ENCODE measurements at places on chromosomes 12 and 14.

- no peak for DNase-seq
Observed at GRCh38 chr12:63440048-63440447, 228.2 kb downstream of the DPY19L2 start.

- no peak for DNase-seq
Observed at GRCh38 chr12:11958221-11959091, 112.3 kb upstream of the BCL2L14 start.

GRCh38 chr12:82652071-82652470 lies 34.6 kb upstream of the TMTC2 start:
- DNase-seq, result no peak

- DNase-seq, result no peak
Observed at GRCh38 chr12:4041187-4041885, 168.1 kb upstream of the PARP11 start.

DNA sequence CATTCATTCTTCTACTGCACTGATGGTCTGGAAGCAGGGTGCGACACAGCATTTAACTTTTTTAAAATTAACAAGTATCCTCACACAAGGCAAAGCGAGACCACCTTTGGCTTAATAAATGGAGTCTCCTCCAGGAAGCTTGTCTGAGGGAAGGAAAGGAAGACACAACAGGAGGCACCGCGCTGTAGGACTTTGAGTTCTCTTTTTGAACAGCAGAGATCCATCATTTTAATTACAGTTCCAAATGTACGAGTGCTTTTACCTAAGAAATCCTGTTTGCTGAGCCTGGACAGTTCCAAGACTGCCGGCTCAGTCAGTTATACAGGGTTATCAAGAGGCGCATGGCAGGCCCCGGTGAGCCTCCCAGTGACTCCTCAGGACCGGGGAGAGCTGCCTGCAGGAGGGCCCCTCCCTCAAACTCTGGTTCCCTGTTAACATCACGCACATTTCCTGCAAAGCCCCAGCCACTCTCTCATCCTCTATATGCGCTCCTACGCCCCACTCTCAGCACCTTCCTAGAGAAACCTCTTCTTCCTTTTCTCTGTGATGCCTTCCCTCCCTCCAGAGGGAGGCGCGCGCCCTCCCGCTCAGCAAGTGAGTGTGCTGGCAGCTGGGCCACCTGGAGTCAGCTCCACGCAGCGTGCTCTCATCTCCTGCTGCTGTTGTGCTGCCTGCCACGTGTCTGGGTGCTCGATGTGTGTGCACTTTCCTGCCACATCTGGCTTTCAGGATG lies 46.1 kb downstream of the STX2 start:
- peak; percentile 52 for DNase-seq

GRCh38 chr14:23365036-23365731 lies at the start of gene EFS:
EFS (minus strand) TSS chr14:23365172; CDS start chr14:23365025, 147 bp downstream.
- no peak for DNase-seq

DNA sequence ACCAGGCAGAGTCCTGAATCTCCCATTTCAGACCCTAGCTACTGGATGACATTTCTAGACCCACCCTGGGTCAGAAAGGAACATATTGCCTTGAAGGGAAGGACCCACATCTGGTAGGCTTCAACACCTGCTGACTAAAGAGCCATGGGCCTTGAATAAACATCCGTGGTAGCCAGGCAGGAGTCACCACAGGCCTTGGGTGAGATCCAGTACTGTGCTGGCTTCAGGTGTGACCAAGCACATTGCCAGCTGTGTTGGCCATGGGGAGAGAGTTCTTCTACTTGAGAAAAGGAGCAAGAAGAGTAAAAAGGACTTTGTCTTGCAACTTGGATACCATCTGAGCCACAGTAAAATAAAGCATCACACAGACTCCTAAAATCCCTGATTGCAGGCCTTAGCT lies 332.6 kb downstream of the SLC16A7 start:
- no peak for DNase-seq

- DNase-seq, result no peak
Observed at GRCh38 chr12:22821985-22822384, 197.0 kb downstream of the ETNK1 start.

DNA sequence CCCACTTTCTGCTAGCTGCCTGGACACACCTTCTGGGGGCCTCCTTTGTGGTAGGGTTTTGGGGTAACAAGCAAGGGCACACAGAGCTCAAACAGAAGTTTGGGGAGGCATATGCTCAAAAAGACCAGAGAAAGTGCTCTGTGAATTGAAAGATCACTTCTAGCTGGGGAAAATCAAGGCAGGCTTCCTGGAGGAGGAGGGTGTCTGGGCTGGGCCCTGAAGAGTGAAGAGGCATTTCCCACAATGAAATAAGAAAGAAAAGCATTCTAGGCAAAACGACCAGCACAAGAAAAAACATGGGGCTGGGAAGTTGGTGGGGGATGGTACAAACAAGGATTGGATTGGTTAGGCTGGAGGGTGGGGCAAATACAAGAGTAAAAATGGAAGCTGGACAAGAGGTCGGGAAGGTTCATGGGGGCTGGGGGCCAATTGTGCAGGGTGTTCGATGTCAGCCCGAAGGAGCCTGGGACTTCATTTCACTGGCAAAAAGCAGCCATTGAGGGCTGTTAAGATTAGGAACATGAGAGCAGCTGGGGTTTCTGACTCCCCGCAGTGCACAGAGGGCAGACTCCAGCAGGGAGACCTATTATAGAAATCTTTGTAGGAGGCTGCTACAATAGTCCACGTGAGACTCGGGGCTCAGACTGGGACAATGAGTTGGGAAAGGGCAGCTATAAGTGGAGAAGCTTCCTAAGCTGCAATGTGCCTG lies 51.5 kb upstream of the CMKLR1 start:
- DNase-seq, result peak; percentile 75

DNA sequence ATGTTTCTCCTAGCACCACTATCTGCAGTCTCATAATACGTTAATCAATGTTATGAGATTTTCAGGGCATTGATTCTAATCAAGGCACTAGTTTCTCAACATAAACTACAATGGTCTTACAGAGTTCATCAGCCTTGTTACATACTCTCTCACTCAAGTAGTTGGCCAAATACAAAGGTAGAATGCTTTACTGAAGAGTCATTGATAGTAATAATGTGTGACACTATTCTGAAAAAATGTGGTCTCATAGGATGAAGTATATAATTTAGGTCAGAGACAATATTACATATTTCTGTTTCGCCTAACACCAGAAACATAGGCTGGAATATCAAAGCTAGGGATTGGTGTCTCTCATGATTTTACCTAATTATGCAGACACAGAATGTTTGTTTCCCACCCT lies 35.2 kb upstream of the MDGA2 start:
- no peak for DNase-seq

DNA sequence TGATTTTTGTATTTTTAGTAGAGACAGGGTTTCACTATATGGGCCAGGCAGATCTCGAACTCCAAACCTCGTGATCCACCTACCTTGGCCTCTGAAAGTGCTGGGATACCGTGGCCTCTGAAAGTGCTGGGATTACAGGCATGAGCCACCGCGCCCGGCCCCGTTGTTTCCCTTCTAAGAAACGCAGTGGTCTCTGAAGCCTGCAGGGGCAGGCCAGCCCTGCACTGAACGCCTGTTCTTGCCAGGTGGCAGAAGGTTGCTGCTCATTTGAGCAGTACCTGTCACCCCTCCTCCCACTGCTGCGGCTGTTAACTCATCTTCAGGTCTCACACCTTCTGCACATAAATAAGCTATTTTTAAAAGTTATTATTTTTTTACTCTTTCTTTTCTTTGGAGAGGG lies 24.3 kb downstream of the GPRC5A start:
- DNase-seq, result no peak

DNA sequence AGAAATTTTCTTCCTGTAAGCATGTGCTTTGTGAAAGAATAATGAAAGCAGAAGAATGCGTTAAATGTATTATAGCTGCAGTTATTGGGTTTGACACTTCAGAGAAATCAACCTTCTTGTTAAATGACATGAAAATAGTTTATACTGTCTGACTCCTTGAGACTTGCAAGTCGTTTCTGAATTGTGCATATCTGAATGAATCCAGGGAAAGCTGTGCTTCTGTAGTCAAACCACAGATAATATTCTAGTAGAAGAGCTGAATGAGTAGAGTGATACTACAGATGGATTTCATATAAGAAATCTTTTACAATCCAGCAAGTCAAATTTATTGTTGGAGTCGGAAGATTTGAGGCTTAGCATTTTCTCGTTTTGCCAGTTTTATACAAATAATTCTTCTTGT lies 343.3 kb downstream of the RAD51B start:
- DNase-seq, result no peak

GRCh38 chr12:11673666-11674461 lies 24.4 kb downstream of the ETV6 start:
- DNase-seq, result no peak

DNA sequence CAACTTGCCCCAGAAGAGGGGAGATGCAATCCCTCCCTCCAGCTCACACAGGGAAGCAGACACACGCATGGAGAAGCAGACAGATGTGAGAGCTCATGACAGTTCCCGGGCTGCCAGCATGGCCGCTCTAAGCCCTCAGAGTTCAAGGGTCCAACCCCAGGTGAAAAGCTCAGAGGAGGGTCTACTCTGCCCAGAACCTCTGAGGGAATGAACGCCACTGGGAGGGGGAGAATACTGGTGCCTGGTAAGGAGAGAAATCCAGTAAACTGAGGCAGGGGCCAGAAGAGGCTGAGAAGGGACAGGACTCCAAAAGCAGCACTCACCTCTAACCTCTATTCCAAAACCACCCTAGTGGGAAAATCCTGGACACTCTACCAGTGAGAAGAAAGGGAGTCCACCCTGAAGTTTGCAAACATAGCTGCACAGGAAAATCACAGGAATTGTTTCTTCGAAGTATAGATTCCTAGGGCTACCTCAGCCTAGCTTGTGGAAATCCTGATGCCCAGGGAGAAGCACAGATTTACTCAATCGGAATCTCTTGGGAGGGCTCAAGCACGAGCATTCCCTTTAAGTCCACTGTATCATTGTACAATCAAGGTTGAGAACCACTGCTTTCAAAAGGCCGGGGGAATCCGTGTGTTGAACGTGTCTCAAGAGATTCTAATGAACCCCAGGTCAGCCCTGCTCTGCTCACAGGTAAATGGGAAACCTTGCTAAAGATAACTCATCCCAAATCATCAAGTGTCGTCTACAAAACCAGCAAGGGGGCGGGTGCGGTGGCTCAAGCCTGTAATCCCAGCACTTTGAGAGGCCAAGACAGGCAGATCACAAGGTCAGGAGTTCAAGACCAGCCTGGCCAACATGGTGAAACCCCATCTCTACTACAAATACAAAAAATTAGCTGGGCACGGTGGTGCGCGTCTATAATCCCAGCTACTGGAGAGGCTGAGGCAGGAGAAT lies 34.3 kb upstream of the PLEKHG6 start:
- no peak for DNase-seq

GRCh38 chr14:77126461-77126990 lies 15.1 kb downstream of the ZDHHC22 start:
- no peak for DNase-seq

DNA sequence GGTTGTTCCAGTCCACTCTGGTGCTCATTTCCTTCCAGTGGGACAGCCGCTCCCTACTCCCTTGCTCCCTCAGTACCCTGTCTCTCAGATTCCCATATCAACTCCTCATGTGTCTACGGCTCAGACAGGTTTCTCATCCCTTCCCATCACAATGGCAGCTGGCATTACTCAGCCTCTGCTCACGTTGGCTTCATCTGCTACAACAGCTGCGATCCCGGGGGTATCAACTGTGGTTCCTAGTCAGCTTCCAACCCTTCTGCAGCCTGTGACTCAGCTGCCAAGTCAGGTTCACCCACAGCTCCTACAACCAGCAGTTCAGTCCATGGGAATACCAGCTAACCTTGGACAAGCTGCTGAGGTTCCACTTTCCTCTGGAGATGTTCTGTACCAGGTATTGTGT lies 69.9 kb downstream of the RAD52 start:
- no peak for DNase-seq

DNA sequence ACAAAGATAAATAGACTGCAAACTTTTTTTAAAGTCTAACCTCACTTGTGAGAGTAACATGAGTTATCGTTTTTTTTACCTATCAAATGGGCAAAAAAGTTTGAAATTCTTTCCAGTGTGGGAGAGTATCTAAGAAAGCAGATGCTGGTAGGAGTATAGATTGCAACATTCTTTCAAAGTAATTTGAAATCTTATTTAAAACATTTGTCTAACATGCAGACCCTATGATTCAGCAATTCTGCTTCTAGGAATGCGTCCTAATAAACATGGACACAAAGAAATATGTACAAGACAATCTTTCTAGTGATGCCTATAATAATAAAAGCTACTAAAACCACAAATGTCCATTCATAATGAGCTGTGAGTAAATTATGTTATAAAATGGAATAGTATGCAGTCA lies 110.4 kb upstream of the TMCC3 start:
- no peak for DNase-seq

DNA sequence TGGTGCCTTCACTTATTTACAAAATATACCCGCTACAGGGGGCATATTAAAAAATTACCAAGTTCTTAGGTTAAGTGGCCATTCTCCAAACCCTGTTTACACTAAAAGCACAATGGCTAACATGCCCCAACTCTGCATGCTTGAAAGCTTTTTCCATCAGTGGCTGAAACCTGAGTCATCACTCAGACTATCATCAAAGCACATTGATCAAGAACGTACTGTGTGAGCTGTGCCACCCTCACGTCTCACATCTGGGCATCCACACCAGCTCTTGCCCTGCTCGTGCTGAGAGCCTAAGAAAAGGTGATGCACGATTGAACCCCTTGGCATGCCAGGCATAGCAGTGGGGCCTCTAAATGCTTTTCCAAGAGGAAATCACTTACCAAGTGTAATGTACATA lies 13.2 kb downstream of the AQP6 start:
- no peak for DNase-seq

- DNase-seq, result no peak
Observed at GRCh38 chr14:82897469-82898308, 1364.0 kb upstream of the SEL1L start.

DNA sequence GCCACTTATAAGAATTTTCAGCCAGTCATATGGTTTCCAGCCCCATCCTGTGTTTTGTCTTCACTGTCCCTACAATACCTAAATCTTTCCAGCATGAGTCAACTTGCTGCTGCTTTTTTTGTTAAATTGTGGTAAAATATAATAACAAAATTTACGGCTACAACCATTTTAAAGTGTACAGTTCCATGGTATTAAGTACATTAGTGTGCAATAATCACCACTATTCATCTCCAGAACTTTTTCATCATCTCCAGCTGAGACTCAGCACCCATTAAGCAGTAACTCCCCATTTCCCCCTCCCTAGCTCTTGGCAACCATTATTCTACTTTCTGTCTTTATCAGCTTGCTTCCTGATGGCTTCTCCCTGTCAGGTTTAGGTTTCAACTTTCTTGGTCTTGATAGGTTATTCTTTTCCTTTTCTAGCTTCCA lies 39.1 kb downstream of the FRS2 start:
- DNase-seq, result no peak

- DNase-seq, result no peak
Observed at GRCh38 chr12:94777936-94778335, 127.6 kb upstream of the TMCC3 start.

DNA sequence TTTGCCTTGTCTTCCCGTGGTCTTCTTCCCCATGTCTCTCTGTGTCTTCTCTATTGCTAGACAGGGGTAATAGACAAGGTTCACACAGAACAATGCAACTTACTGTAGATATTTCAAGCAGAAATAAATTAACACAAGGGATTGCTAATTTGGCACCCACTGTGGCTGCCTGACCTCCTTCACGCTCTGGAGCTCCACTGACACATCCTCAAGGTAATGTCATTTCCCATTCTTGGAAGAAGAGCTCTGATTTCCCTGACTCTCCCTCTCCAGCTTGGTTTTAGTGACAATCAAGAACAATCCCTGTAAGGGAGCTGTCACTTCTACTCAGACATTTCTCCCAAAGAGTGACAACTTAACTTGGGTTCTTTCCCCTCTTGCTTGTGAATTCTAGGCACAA lies 105.4 kb upstream of the NAP1L1 start:
- no peak for DNase-seq

- no peak for DNase-seq
Observed at GRCh38 chr12:67977668-67978067, 11.6 kb upstream of the IFNG-AS1 start.
